Heart left ventricle (tissue), 16 donors: ENCODE measurements at places on chromosomes 7 and 10. TPM values are rescaled to one million over a fixed set of nuclear protein-coding genes. Genes with fewer than 3 reads are reported as not detected.

The CYP2E1 gene
- 0.43 TPM for polyA plus RNA-seq

The UCN3 gene
- polyA plus RNA-seq: not detected

The FGL2 gene
- 5.3 TPM for polyA plus RNA-seq

The ZP3 gene
- 1.3 TPM for polyA plus RNA-seq

DNA sequence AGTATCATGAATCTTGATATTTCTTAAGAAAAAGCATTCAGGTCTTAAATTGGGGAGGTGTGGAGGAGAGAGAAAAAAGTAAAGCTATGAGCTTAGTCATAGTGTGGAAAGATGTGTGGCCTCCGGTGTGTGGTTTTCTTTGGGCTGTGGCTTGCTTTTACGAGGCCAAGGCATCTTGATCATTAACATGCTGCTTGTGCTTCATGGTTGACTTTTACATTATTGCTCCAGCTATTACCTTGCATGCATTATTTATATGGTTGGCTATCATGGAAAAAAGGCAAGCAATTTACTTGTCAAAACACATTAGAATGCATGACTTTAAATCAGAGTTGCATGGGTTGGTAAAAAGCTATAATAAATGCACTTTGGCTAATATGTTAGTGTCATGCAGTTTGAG lies 300.7 kb upstream of the ADARB2 start:
- H3K4me1 ChIP-seq: no peaks in the 10 kb centered on the region

GRCh38 chr10:14667781-14668180 lies 106.9 kb downstream of the FAM107B start:
- no peak for DNase-seq
- no peaks in the 10 kb centered on the region for H3K27me3 ChIP-seq
- no peak overlapping the region for H3K27ac ChIP-seq
- H3K4me1 ChIP-seq: no peaks in the 10 kb centered on the region
- no peak overlapping the region for H3K4me3 ChIP-seq
- no peaks in the 10 kb centered on the region for H3K36me3 ChIP-seq

DNA sequence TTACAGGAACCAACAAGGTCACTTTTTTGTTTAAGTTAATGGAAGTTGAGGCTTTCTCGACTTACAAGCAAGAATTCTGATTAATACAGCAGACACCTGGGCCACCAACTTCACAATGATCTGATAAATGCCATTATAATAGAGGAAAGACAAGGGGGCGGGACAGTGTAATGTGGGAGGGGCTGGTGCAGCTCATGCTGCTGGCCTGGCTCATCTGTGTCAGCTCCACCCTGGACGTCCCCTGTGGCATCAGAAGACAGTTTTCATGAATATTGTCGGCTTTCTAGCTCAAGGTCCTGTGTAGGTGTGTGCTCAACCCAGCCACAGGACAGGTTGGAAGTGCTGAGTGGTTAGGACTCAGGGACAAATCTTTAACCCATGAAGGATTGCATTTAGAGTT lies 57.0 kb downstream of the MTURN start:
- no peaks in the 10 kb centered on the region for H3K36me3 ChIP-seq
- no peaks in the 10 kb centered on the region for H3K4me1 ChIP-seq
- no peak for DNase-seq
- H3K27ac ChIP-seq: no peak overlapping the region
- H3K27me3 ChIP-seq: no peaks in the 10 kb centered on the region

DNA sequence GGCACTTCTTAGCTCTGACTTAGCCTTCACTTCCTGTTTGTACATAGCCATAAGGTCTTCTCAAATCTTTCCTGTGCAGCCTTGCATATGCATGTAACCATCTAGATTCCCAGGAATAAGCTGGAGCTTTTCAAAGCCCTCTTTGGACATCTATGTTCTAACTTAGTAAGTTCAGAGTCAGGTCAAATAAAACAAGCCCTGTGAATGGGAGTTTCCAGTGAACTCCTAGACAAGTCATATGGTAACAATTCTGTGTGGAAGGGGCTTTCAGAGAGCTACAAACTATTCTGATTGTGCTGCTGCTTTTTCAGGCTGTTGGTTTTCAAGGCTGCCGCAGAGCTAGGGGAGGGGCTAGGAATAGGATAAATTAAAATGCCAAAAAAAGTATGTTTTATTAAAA lies 208.4 kb upstream of the AKR1E2 start:
- H3K4me3 ChIP-seq: no peak overlapping the region
- H3K36me3 ChIP-seq: no peaks in the 10 kb centered on the region
- H3K27ac ChIP-seq: no peak overlapping the region
- DNase-seq: no peak
- H3K4me1 ChIP-seq: no peaks in the 10 kb centered on the region

GRCh38 chr10:130994191-130994590 lies 317.3 kb downstream of the TCERG1L start:
- H3K36me3 ChIP-seq: no peaks in the 10 kb centered on the region
- no peak overlapping the region for H3K4me3 ChIP-seq
- H3K4me1 ChIP-seq: no peaks in the 10 kb centered on the region

- no peak overlapping the region for H3K27ac ChIP-seq
- DNase-seq: no peak
- H3K4me1 ChIP-seq: no peaks in the 10 kb centered on the region
- no peak overlapping the region for H3K4me3 ChIP-seq
These were observed 103.7 kb upstream of the ZPBP start for GRCh38 chr7:50196719-50197118.

DNA sequence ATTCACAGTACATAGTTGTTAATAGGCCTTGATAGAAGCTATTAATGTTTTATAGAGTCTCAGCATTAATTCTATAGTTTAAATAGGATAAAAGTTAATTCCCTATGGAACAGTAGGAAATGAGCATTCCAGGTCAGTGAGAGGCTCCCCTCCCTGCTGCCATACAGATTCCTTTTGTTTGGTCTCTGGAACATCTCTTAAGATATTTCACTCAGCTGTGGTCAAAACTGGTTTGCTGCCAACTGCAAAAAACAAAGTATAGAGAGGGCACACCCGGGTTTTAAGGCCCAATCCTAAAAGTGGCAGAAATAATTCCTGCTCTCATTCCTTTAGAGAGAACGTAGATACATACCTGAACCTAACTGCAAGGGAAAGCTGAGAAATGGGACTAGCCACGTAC lies 51.3 kb downstream of the MDFIC start:
- H3K4me3 ChIP-seq: no peak overlapping the region
- no peak overlapping the region for H3K27ac ChIP-seq
- H3K4me1 ChIP-seq: peaks cover 63% of the 10 kb centered on the region
- no peaks in the 10 kb centered on the region for H3K27me3 ChIP-seq
- no peaks in the 10 kb centered on the region for H3K36me3 ChIP-seq

GRCh38 chr10:15461353-15462108 lies 90.4 kb upstream of the FAM171A1 start:
- H3K36me3 ChIP-seq: no peaks in the 10 kb centered on the region
- DNase-seq: peak; percentile 15
- H3K4me3 ChIP-seq: no peak overlapping the region
- H3K4me1 ChIP-seq: no peaks in the 10 kb centered on the region
